Stimulated activated CD4-positive, alpha-beta T cell treated with anti-CD3 and anti-CD28 coated beads, Interleukin-1b, Interleukin-23, amount 100 ng/mL, for 48 hours (primary cell): ENCODE measurements at places on chromosomes 4 and X.

- DNase-seq, result no peak
Observed at GRCh38 chr4:53055716-53056403, 193.7 kb downstream of the RASL11B start.

GRCh38 chr4:42282081-42282901 lies 115.0 kb upstream of the SHISA3 start:
- no peak for DNase-seq

DNA sequence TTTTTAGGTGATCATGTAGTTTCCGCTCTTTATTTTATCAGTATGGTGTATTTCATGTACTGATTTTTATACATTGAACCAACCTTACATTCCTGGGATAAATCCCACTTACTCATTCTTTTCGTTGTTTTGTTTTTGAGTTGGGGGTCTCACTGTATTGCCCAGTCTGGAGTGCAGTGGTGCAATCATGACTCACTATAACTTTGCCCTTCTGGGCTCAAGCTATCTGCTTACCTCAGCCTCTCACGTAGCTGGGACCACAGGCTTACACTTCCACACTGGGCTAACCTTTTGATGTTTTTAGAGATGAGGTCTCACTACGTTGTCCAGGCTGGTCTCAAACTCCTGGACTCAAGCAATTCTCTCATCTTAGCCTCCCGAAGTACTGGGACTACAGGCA lies 19.5 kb upstream of the STARD8 start:
- DNase-seq, result no peak

DNA sequence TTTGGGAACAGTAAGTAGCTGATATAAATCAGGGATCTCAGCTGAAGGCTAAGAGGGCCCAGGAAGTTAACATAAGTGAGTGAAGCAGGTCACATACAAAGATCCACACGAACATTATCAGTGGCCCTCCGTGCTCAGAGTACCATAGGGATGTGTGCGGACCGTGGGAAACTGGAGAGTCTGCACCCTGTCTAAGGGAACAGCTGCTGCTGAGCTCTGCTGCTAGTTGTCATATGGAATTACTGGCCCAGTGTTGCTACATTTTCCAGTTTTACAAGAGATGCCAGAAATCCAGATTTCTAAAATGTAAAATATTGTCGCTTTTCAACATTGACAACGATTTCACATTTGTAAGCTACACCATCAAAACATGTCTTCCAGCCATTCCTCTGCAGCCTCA lies 90.5 kb downstream of the RTL5 start:
- DNase-seq, result no peak

GRCh38 chr4:122772311-122772710 lies 39.8 kb downstream of the BBS12 start:
- no peak for DNase-seq

- DNase-seq, result no peak
Observed at GRCh38 chr4:145660064-145660463, 19.9 kb upstream of the C4orf51 start.

DNA sequence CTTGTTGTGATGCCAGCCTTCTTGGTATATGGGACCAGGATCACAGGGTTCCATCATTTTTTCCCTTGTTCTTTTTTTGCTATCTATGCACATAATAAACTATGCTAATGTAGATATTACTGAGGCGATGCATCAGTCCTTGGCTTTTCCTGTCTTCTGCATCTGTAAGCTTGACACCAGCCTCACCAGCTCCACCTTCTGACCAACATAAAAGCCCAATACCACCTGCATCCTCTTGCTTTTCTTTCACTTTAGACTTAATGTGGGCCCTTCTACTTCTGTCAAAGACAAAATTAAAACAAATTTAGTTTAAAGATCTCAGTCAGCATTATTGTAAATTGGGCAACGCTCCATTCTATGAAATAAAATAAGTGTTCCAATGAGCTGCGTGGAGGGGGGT lies 1718.8 kb upstream of the PCDH10 start:
- no peak for DNase-seq

DNA sequence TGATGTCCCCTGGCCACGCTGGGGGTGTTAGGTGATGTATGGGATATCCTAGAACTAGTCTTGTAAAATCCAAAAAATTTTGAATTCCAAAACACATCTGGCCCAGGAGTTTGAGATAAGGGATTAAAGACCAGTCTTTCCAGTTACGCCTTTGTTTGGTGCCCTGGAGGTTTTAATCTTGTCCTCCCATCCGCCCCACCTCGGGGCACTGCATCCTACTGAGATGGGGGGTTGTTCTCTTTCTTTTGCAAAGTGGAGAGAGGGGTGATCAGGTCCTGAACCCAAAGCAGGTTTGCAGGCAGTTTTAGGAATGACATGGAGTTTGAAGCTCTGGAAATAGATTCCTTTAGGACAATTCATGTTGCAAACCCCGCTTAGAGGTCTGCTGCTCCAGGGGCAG lies 1.8 kb downstream of the SUV39H1 start:
- no peak for DNase-seq

GRCh38 chr4:48970471-48970921 lies 15.6 kb upstream of the CWH43 start:
- DNase-seq, result no peak

- DNase-seq, result no peak
Observed at GRCh38 chr4:1219566-1219950, 29.4 kb downstream of the CTBP1 start.

- no peak for DNase-seq
Observed at GRCh38 chr4:156638925-156639605, 332.5 kb downstream of the PDGFC start.

GRCh38 chr4:103050736-103051436 lies 25.7 kb downstream of the SLC9B2 start:
- DNase-seq, result no peak

- DNase-seq, result no peak
Observed at GRCh38 chrX:118864063-118864635, 40.5 kb downstream of the ZCCHC12 start.

DNA sequence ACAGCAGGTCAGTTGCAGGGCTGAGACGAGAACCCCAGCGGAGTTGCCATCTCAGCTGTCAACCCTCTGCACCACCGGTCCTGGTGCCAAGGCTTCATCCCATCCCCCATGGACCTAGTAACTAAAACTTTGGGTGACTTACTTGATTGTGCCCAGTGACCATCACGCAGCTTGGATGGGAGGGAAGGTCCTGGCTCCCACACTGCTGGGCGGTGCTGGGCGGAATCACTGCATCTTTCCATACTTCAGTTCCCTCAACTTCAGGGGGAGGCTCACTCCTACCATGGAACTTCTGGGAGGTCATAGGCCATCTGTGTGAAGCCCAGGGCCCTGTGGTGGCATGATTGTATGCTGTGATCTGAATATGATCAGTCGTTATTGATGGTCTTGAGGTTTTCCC lies 26.2 kb upstream of the JAKMIP1 start:
- no peak for DNase-seq

GRCh38 chr4:146105464-146105863 lies 70.1 kb upstream of the LSM6 start:
- no peak for DNase-seq

DNA sequence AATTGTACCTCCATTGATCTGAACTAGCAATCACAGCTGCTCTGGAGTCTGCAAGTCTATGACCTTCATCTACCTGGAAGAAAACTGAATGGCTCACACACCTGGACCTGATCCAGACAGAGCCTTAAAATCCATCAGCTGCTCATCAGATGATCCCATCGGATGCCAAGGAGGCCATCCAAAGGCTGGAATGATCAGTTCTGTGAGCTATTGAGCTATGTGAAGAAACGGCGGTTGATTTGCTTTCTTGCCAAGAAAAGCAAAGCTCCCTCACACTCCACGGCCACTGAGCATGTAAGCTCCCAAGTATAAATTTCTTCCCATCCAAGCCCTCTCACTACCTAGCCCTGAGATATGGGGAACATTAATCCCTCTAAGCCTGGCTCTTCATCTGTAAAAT lies 63.1 kb downstream of the RELL1 start:
- DNase-seq, result no peak

DNA sequence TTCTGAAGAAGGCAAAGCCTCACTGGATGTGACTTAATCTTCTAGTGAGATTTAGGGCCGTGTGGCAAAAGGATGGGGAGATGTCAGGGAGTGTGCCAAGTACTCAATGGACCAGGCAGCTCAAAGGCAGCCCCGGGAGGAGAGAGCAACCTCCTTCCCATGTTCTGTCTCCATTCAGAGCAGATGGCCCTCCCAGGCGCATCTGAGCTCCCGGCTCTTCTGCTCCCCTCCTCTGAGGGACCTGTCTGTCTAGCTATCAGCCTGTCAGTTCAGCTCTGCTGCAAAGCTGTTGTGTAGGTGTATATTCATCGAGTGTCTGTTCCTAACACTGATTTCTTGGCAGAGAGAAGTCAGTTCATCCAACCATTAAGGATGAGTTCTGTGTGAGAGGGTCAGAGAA lies 10.9 kb upstream of the PORCN start:
- DNase-seq, result no peak

DNA sequence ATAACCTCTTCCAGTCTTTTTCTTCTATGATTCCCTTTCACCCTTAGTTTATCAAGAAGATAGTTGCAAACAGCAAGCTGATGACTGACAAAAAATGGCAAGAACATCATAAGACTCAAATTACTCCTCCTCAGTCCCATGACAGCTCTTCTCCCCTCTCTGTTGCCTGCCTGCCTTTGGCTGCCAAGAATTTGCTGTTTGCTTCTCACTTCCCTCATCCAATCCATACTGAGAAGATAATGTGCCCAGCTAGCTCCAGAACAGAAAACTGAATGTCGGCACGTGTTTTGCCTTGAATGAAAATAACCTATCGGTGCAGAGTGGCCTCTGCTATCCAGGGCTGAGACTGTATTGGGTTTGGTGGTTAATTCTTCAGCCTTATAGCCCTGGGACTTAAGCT lies 192.1 kb downstream of the PPARGC1A start:
- no peak for DNase-seq

DNA sequence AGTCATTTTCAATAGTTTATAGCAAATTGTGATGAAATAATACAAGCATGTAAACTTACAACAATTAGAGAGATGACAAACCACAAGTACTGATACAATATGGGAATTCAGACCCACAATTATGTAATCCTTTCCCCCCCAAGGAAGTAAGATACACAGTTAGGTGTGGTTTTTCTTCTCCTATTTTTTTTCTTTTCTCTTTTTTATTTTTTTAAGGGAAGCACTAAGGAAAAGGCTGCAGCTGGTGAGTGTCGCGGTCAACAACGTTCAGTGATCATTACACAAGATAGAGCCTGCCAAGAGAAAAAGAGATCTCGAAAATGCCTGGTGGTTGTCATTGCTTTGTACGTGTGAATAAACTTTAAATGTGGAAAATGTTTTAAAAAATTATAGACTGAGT lies 9.8 kb downstream of the NDNF start:
- no peak for DNase-seq

DNA sequence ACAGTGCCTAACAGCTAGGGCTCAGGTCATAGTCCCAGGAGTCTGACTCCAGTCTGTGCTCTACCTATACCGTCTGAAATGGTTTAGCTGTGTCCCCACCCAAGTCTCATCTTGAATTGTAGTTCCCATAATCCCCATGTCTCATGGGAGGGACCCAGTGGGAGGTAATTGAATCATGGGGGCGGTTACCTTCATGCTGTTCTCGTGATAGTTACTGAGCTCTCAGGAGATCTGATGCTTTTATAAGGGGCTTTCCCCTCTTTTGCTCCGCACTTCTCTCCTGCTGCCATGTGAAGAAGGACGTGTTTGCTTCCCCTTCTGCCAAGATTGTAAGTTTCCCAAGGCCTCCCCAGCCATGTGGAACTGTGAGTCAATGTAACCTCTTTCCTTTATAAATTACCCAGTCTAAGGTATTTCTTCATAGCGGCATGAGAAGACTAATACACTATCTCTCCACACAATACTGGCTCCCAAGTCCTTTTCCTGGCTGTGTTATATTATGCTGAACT lies 110.8 kb downstream of the AFAP1 start:
- no peak for DNase-seq

- no peak for DNase-seq
Observed at GRCh38 chr4:123325241-123325681, 71.3 kb upstream of the SPRY1 start.

DNA sequence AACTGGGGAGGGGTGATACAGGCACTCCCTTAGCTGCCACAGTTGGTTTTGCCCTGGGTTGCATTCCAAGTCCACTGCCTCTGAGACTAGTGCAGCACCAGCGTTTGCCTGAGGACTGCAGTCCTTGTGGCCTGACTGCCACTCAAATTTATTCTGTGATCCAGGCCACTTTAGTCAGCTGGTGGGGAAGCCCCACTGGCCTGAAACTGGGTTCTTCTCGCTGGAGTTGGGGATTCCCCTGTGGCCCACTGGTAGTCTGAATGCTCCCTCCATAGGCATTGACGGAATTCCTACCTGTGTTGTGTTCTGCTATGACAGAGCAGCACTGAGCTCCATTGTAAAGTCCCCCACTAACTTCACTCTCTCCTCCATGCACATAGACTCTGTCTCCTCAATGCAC lies 63.8 kb downstream of the PTPN13 start:
- DNase-seq, result no peak

DNA sequence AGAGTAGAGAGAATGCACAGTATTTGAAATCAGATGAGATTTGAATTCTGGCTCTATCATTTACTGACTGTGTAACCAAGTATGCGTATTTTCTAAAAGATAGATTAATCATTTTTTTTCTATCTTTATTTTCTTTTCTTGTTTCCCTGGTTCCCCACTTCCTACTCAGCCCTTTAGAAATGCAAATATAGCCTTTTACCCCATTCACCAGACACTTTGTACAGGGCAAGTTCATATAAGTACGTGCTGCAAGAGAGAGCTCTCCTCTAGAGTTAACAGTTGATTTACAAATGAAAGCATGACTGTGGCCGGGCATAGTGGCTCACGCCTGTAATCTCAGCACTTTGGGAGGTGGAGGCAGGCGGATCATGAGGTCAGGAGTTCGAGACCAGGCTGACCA lies 17.8 kb upstream of the TDO2 start:
- no peak for DNase-seq

- DNase-seq, result no peak
Observed at GRCh38 chr4:39263895-39264294, 81.6 kb downstream of the WDR19 start.

- DNase-seq, result no peak
Observed at GRCh38 chr4:128980816-128981326, 112.5 kb downstream of the SCLT1 start.

DNA sequence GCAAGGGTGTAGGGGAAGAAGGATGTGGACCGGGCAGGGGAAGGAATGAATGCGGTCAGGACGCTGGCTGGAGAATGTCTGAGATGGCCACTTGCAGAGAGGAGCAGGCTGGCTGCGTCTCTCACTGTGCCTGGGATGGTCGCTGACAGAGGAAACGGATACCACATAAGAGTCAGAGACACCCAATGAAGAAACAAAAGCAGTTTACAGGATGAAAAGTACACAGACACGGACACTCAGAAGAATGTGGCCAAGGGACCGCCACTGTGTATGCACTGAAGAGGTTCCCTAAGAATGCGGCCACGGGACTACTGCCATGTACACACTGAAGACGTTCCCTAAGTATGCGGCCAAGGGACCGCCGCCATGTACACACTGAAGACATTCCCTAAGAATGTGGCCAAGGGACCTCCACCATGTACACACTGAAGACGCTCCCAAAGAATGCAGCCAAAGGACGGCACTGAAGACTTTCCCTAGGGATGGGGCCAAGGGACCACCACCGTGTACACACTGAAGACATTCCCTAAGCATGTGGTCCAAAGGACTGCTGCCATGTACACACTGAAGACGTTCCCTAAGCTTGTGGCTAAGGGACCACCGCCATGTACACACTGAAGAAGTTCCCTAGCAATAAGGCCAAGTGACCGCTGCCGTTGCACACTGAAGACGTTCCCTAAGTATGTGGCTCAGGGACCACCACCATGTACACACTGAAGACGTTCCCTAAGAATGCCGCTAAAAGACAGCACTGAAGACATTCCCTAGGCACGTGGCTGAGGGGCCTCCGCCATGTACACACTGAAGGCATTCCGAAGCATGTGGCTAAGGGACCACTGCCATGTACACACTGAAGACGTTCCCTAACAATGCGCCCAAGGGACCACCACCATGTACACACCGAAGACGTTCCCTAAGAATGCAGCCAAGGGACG lies 32.2 kb downstream of the DHRSX start:
- DNase-seq, result no peak
